Stimulated activated CD8-positive, alpha-beta memory T cell treated with anti-CD3 and anti-CD28 coated beads, Interleukin-2, amount 100 ng/mL, for 48 hours (primary cell): ENCODE measurements at places on chromosomes 12 and 14.

- DNase-seq: no peak
Measured at GRCh38 chr14:101020834-101021370, 117.4 kb upstream of the RTL1 start.

DNA sequence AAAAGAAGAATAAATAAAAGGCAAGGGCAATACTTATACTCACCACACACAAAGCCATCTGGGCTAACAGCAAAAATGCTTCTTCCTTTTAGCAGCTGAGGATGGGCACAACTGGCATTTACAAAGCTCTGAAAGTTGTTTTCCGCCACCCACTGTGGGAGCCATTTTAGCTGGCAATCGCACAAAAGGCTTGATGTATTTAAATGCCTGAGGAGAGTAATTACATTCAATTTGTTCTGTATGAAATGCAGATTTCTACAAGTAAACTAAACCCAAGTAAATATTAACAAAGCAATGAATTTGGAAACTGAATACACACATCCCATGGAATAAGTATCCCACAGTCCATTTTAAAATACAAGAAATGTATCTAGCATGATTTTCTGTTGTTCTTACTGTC is 37.5 kb downstream of the LRIG3 start:
- DNase-seq: no peak

DNA sequence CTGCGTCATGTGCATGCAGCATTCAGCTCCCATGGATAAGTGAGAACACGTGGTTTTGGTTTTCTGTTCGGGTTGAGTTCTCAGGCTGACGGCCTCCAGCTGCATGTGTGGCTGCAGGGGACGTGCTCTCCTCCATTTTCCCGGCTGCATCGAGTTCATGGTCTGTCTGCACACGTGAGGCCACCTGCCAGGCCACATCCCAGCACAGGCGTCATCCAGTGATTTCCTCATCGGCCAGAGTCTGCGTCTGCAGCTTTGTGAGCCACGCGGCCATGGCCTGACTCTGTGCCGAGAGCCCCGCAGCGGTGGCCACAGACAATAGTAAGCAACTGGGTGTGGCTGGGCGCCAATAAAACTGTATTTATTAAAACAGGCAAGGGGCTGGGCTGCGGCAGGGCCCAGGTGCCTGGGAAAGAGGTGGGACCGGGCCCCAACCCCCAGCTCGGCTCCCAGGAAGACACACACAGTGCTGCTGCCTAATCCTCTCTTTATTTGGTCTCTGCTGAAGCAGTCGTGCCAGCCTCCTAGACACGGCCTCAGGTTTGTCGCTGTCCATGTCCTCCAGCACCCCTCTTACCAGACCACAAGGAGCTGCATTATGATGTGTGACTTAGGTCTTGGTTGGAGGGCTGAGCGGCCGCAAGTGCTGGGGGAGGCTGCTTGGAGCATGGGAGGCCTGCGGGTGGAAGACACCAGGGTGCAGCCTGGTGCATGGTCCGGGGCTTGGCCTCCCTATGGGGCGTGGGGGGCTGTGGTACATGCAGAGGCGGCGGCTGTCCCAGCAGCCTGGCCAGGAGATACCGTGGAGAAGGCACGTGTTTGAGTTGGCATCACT is 52.0 kb downstream of the NOC4L start:
- DNase-seq: no peak

DNA sequence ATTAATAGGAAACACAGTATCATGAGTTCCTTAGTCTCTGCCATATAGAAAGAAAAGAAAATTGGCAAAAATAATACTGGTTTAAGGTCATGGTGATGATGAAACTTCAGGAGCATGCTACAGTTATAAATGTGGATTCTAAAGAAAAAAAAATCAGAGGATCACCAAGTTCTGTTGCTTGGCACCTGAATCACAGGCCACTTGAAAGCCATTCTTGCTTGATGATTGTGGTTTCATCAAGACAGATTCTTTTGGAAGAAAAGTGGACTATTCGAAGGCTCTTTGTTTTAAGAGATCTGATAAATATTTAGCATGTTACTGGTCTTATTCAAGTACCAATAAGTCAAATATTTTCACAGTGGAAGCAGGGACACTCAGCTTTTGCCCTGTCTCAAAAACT is 148.9 kb downstream of the SAMD4A start:
- no peak for DNase-seq
